ENCODE measurements at places on chromosomes 12 and 14. TPM values are rescaled to one million over a fixed set of nuclear protein-coding genes. Genes with fewer than 3 reads are reported as not detected.

The PLD4 gene
- total RNA-seq: not detected

The CD163L1 gene
- not detected for total RNA-seq

The ANKS1B gene
- total RNA-seq: 0.96 TPM

DNA sequence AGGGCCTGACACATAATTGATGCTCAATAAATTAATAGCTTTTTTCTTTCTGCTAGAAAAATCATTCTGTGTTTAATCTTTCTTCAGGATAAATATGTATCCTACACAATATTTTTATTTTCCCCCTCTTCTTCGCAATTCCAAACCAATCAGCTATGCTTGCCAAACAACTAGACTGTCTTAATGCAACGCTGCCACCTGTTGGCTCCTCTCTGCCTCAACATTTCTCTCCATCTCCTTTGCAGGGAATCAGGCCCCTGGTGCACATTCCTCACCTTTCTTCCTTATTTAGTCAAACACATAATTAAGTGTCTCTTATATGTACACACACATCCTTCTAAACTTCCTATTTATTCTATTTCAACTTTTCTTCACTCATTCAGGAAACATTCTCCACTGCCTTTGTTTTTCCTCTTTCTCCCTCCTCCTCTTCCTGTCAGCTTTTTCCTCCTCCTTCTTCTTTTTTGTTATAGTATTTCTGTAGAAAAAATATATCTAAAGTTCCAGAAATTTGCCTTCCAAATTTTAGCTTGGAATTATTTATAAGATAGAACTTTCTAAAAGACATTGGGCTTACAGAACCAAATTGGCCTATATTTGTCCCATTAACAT, 406.0 kb downstream of the PRKD1 start:
- no peak overlapping the region for H3K27ac ChIP-seq
- no peaks in the 10 kb centered on the region for H3K4me1 ChIP-seq
- H3K36me3 ChIP-seq: no peaks in the 10 kb centered on the region
- no peaks in the 10 kb centered on the region for H3K27me3 ChIP-seq
- no peak overlapping the region for H3K4me3 ChIP-seq

GRCh38 chr14:54818201-54819133, 84.2 kb downstream of the GCH1 start:
- H3K4me3 ChIP-seq: no peak overlapping the region
- no peak for DNase-seq
- H3K27me3 ChIP-seq: peaks cover 5% of the 10 kb centered on the region
- H3K4me1 ChIP-seq: no peaks in the 10 kb centered on the region
- H3K36me3 ChIP-seq: no peaks in the 10 kb centered on the region

Measured in activated CD8-positive, alpha-beta memory T cell treated with anti-CD3 and anti-CD28 coated beads, Interleukin-2, amount 10 ng/mL, durations not matched to agents 7 days and 5 days (primary cell).